ENCODE measurements at places on chromosomes 4 and X. TPM values are rescaled to one million over a fixed set of nuclear protein-coding genes. Genes with fewer than 3 reads are reported as not detected.

XAGE2 gene
- not detected for total RNA-seq

FAT1 gene
- 4.1 TPM for total RNA-seq

PCDH7 gene
- total RNA-seq: 1.4 TPM

KLF8 gene
- 0.65 TPM for total RNA-seq

IKBKG gene
- total RNA-seq: 26.8 TPM

TMEM47 gene
- 43.4 TPM for total RNA-seq

ACE2 gene
- not detected for total RNA-seq

KIAA1210 gene
- total RNA-seq: not detected

Data from vein endothelial cell (primary cell).